ENCODE measurements at places on chromosomes 2 and 18.

DNA sequence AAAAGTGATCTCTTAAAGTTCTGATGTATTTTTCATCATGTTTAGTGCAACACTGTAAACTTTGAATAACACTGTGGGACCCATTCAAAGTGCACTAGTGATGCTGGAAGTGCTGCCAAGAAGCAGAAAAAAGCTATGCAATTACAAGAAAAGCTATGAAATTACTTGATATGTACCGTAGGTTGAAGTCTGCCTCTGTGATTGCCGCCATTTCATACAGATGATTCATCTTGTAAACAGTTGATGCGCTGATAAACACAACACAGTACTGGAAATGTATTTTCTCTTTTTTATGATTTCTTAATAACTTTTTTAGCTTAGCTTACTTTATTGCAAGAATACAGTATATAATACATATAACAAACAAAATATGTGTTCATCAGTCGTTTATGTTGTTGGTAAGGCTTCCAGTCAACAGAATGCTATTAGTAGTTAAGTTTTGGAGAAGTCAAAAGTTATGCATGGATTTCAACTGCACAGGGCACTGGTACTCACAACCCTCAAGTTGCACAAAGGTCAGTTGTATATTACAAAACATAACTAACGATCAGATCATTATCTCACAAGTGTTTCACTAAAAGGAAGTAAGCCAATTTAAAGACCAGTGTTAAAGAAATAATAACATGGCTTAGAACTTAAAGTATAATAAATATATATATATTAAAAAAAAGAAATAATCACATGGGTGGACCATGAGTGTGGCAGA lies 82.0 kb downstream of the SGPP2 start:
- no peak for DNase-seq

- DNase-seq: no peak
Observed at GRCh38 chr2:137254052-137254451, 488.7 kb downstream of the THSD7B start.

GRCh38 chr2:119227346-119227745 lies 3.7 kb downstream of the STEAP3 start:
- no peak for DNase-seq

GRCh38 chr2:233611284-233611683 lies 6.1 kb upstream of the UGT1A8 start:
- no peak for DNase-seq

DNA sequence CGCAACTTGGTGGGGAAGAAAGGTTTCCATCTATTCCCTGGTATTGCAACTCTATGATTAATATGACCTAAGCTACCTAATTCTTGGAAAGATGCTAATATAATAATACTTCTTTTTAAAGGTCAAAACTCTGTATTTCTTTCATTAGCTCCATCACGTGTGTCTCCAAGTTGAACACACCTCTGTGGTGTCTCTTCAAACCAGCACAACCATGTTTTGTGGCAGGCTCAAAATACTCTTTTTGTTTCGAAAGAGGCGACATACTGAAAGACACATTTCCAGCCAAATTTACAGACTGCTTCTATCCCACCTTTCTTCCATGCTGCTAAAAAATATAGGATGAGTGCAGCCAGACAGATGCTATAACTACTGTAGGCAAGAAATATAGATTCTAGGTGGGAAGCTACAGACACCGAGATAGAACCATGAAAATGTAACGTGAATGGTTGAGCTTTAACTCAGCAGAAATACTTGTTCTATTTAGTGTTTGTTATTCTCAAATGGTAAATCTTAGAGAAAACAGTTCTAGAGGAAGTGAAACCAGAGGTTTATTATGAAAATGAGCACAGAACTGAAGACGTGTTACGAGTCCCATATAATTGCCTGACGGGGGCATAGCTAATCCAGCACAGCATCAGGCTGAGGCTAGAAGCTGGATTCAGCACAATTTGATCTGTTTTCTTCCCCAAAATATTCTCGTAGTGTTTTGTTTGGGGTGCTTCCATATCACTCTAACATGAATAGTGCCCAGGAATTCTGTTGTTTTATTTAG lies 991.5 kb upstream of the FANCL start:
- no peak for DNase-seq

- no peak for DNase-seq
Observed at GRCh38 chr2:160402501-160402900, 91.1 kb downstream of the RBMS1 start.

DNA sequence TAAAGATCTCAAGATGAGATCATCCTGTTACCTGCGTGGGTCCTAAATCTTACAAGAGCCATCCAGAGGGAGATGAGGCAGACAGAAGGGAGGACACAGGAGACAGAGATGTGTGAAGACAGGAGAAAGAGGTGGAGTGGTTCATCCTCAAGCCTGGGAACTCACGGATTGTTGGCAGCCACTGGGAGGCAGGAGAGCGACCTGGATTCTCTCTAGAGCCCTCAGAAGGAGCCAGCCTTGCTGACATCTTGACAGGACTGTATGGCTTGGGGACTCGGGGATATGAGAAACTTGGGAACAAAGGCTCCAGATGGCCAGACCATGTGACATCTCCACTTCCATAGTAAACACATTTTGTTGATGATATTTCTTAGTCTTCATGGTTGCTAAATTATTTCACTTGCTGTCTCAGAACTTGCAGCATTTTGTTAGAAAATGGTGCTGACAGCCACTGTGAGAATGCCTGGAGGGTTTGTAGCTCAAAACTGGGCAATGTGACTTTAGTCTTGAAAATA lies 57.8 kb upstream of the MC2R start:
- DNase-seq: no peak

DNA sequence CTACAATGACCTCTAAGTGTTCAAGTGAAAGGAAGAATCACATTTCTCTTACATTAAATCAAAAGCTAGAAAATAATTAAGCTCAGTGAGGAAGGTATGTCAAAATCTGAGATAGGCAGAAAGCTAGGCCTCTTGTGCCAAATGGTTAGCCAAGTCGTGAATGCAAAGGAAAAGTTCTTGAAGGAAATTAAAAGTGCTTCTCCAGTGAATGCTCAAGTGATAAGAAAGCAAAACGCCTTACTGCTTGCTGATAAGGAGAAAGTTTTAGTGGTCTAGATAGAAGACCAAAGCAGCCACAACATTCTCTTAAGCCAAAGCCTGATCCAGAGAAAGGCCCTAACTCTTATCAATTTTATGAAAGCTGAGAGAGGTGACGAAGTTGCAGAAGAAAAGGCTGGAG lies 932.3 kb upstream of the ACVR2A start:
- DNase-seq: no peak

GRCh38 chr18:76459687-76460350 lies 35.2 kb downstream of the ZNF516 start:
- peak; percentile 96 for DNase-seq

Measured in keratinocyte (primary cell).